ENCODE measurements at places on chromosomes 16 and 17.

GRCh38 chr17:49996495-49997300, 1.7 kb upstream of the DLX3 start:
- DNase-seq = no peak

DNA sequence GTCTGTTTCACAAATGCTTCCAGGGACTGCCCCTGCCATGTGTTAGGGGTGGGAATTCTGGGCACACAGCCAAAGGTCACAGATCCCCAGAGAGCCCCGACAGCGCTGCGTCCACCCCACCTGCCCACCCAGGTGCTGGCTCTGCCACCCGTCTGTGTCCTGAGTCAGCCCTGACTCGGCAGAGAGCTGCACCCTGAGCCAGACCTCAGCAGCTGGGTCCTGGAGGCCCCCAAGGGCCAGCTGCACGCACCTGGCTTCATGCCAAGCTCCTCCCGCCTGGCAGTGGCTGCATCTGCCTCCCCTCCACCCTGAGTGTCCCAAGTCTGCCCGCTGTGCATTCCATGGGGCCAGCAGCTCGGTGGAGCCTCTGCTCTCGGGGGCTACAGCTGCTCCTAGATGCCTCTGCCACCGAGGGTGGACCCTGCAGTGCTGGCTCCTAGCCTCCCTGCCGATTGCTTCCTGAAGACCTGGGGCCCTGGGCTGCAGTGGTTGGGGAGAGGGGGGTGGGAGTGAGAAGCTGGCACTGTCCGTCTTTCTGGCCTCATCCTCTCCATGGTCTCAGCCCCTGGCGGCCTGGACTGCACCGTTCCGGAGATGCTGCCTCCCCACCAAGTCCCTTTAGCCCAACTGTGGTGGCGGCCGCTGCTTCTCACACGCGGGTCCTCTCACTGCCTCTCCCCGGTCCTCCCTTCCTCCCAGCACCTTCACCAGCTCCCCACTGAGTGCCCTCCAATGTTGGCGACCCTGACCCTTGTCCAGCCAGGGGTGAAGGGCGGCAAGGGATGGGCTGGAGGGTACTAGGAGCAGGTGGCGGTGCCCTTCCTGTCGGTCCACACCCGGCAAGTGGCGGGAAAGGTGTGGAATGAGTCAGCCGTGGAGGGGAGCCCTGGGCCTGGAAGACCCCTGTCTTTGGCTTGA, 3.0 kb downstream of the SECTM1 start:
- no peak for DNase-seq

DNA sequence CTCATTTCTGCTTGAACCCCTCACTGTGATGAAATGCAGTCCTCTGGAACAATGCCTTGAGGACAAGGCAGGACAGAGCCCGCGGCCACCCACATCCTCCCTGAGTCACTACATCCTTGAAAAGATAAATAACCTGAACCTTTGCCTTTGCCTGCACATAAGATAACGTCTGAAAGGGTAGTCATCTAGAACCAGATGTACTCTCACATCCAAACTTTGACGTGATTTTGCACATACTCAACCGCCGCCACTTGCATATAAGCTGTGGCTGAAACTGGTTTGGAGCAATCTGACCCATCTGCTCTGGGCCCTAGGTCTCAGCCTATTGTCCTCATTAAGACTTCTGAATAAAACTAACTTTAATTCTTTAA, 252.1 kb downstream of the PHKB start:
- no peak for DNase-seq

- DNase-seq = no peak
Observed at GRCh38 chr17:67256075-67256732, 11.2 kb upstream of the HELZ start.

DNA sequence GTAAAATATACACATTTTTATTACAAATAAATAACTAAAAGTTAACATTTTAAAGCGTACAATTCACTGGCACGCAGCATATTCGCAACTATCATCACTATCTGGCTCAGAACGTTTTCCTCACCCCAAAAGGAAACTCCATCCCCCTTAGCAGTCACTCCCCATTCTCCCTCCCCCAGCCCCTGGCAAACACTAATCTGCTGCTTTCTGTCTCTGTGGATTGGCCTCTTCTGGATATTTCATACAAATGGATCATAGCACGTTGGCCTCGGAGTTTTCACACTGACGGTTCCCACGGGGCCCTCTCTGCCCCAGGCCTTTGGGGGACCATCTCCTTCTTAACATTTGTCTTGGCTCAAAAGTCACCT, 64.6 kb downstream of the RTN4RL1 start:
- no peak for DNase-seq

DNA sequence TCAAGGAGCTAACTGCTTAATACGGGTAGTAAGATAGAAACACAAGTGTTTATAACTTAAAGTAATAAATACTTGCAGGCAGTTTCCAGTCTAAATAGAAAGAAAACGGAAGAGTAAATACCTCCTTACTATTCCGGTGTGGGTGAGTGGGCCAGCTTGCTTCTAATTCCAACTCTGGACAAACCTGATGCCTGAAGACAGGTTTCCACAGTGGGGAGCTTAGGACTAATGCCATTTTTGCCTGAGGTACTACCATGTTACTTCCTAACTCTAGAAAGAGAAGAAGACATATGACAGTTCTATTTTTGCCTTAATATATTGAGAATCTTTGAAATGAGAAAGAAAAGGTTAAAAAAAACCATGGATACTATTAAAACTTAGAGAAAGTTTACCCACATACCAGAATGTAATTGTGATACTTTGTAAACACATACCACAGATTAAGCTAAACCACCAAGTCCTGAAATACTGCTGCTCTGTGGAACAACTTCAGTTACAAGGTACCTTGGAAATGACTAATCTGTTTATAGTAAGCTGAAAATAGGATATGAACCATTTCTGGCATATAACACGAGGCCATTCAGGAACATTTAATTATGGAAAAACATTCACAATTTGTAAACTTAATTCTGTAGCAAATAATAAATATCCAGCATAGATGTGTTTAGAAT, 70.2 kb downstream of the ZZEF1 start:
- DNase-seq = no peak

GRCh38 chr17:63490329-63490728, 13.5 kb downstream of the ACE start:
- DNase-seq = no peak

- no peak for DNase-seq
Observed at GRCh38 chr17:17445925-17446665, 30.7 kb upstream of the MED9 start.

- no peak for DNase-seq
Observed at GRCh38 chr17:2412561-2413021, 11.7 kb upstream of the MNT start.

GRCh38 chr16:72203401-72203800, 31.4 kb upstream of the PMFBP1 start:
- DNase-seq = no peak

- no peak for DNase-seq
Observed at GRCh38 chr16:57138281-57138935, 46.0 kb downstream of the CPNE2 start.

DNA sequence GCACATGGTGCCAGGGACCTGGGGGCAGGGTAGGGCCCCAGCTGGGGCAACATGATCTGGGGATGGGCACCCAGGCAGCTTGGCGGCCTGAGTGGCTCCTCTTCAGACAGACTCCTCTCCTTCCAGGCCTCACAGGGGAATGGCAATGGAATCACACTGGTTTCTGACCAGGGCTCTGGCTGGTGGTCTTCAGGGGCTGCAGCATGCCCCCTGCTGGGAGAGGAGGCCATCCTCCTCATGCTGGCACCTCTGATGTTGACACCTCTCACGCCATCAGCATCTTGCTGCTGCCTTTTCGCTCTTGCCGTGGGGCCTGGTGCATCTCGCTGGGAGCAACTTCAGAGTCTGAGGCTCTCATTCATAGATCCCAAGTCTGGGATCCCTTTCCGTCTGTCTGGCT, 11.2 kb upstream of the GFOD2 start:
- no peak for DNase-seq

DNA sequence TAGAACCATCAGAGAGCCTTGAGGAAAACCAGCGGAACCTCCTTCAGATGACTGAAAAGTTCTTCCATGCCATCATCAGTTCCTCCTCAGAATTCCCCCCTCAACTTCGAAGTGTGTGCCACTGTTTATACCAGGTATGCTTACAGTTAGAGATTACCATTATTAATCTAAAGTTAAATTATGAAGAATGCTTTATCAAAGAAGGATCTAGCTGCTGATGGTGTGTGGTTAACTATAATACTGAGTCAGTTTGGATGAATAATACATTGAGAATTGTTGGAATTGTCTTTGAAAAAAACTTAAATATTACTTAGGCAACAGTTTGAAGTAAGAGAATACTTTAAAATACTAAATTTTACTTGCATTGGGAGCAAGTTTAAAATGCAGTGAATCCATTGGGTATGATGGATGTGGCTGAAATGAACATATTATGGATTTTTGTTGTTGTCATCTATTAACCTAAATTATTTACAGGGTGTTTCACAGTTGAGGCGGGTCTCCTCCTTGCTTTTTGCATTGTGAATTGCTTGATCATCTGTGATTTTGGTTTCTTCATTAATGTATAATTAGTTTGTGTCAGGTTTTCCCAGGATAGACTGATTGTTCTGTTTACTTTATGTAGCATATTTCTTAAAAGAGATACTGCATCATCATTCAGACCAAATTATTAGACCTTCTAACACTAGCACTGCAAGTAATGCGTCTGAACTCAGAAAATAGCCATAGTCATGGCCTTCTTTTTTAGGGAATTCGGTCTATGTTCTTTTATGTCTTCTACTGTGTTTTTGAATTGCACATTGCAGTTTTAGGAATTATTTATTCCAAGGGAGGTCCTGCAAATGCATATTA, 47.8 kb downstream of the OMG start:
- no peak for DNase-seq

GRCh38 chr16:782766-783403, 5.3 kb downstream of the RPUSD1 start:
- DNase-seq = no peak

DNA sequence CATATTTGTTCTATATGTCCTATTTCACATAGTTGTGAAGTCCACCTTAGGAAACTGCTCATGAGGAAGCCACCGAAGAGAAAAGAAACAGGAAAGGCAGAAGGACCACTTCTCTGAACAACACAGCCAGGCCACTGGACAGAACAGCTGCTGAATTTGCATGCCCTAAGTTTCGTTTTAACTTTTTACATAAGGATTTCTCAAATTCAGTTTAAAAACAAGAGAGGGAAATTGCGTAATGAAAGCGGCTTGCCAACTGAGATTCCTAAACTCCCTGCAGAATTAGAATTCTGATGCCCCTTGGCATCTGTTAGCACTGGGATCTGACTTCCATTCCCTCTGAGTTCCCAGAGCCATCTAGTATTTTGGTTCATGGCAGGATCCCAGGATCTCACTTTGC, 5.0 kb upstream of the CCL8 start:
- DNase-seq = no peak

GRCh38 chr17:76877437-76877836, 9.2 kb downstream of the MGAT5B start:
- DNase-seq = no peak

DNA sequence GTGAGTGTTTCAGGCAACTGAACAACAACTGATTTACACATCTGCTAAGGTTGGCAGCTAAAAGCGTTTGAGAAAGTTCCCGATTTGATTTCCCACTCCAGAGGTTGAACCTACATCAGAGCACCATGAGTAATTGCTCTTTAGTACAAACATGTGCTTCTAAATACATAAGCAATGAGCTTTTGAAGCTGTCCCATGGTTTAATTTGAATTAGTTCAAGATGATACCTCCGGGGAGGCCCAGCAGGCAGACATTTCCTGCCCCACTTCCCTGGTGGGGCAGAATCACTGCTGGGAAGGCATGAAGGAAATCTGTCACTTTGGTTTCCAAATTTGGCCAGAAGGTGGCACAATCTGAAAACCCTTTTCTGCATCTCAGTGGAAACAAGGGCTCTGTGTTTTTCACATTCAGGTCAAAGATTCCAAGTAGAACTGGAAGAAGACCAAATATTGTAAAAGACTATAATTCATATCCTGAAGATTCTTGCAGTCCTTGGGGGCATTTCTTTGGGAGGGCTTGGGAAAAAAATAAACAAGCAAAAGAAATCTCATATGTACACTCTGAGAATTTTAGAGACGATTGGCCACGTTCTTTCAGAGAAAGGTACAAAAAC, 176.2 kb upstream of the FAM20A start:
- DNase-seq = no peak

- DNase-seq = no peak
Observed at GRCh38 chr17:74394977-74395376, 27.7 kb downstream of the GPR142 start.

DNA sequence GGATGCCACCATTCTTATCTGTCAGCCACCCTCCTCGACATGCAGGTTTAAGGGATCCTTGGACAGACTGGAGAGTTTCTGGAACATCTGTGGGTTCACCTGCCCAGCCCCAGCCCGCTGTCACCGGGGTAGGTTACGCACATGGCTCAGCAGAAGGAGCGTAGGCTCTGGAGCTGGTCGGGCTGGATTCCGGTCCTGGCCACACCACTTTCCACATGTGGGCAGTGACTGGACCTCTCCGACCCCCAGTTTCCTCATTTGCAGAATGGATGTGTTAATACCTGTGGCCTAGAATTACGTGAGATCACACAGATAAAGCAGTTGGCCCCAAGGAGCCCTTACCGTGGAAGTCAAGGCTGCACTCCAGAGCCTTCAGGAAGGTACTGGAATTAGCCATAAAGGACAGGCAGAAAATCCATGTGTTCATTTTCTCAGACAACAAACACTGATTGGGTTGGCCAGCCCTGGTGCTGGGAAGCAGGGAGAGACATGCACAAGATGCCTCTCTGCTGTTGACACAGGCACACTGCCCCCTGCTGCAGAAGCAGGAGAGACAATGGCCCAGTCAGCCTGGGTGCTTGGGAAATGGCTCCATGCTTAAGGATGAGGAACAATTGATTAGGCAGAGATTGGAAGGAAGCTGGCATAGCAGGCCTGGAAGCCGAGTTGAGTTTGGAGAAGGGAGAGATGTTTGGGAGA, 58.8 kb downstream of the SF3B3 start:
- no peak for DNase-seq

DNA sequence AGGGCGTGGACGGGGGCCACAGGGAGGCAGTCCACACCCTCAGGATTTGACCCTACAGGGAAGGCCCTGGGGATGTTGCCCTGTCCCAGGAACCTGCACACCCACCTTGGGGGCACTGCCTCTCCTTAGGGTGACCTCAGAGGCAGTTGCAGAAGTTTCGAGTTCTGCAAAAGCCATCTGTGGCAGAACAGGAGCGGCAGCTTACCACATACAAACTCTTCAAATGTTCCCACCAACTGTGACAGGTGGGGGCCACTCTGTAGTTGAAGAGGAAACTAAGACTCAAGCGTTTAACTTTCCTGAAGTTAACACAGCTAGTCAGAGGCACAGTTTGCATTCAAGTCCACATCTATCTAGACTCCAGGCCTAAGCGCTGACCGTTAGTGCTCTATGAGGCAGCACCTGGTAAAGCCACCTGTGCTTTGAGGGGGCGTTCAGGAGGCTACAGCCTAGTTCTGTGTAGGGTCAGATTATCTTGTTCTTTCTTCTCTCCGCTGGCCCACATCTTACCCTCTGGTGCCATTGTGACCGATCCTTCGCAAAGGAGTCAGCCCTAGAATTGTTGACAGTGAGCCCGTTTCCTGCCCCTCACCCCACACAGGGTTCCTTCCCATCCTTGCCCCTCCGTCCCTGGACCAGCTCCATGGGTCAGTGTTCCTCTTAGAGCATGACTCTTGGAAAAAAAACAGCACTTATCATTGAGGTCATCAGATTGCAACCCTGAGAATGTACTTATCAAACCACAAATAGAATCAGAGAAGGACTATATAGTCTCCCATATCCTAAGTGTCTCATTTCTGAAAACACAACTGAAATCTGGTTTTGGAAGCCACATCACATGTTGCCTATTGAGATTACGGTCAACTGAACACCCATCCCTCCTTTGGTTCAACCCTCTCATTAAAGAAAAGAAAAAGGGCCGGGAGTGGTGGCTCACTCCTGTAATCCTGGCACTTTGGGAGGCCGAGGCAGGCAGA, 45.4 kb downstream of the CDH1 start:
- no peak for DNase-seq
